ENCODE measurements at places on chromosomes 7 and 10.

GRCh38 chr7:122845286-122845685 lies 41.0 kb downstream of the CADPS2 start:
- DNase-seq, result no peak

GRCh38 chr10:84391326-84391725 lies 62.9 kb downstream of the CCSER2 start:
- DNase-seq, result no peak

DNA sequence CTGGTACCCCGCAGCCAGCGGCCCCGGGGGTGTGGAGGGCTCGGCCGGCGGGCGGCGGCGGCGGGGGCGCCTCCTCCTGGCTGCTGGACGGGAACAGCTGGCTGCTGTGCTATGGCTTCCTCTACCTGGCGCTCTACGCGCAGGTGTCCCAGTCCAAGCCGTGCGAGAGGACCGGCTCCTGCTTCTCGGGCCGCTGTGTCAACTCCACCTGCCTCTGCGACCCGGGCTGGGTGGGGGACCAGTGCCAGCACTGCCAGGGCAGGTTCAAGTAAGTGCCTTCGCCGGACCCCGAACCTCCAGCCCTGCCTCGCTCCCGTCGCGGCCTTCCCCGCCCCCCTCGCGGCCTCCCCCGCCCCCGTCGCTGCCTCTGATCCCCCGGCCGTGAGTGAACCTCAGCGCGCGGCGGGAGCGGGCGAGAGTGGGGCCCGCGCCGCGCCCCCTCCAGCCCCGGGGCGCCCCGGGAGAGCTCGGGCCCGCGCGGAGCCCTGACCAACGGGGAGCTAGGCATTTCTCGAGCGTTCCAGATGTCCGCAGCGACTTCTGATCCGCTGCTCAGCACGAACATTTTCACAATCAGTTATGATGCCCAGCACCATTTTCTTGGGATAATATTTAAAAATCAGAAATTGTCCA lies 727 bp downstream of the ATRNL1 start:
- peak; percentile 60 for DNase-seq

GRCh38 chr7:105306298-105306748 lies 82.4 kb downstream of the SRPK2 start:
- DNase-seq, result no peak

DNA sequence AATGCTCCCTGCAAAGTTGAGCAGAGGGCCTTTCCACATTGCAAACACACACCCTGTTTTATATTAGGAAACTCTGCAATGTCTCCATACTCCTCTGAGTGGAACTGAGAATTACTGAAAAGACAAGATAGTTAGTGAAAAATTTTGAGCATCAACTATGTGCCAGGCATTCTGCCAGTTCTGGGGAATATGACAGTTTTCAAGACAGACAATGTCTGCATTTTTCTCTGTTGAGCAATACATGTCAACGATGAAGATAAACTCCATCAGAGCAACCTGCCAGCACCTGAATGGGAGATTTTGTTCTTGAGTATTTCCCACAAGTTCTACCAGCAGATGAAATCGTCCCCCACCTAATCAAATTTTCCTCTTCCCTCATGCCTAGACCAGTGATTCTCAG lies 203.4 kb upstream of the BMPER start:
- DNase-seq, result no peak

GRCh38 chr10:219731-220472 lies 84.6 kb downstream of the ZMYND11 start:
- no peak for DNase-seq

- peak; percentile 60 for DNase-seq
These were observed 854 bp downstream of the CTBP2 start for GRCh38 chr10:125159486-125159931.

- DNase-seq, result no peak
These were observed 108.4 kb upstream of the SDK1 start for GRCh38 chr7:3192669-3193068.

- no peak for DNase-seq
These were observed 74.8 kb upstream of the SH2B2 start for GRCh38 chr7:102211590-102212550.

- no peak for DNase-seq
These were observed 165.0 kb upstream of the TBX20 start for GRCh38 chr7:35418716-35419390.

DNA sequence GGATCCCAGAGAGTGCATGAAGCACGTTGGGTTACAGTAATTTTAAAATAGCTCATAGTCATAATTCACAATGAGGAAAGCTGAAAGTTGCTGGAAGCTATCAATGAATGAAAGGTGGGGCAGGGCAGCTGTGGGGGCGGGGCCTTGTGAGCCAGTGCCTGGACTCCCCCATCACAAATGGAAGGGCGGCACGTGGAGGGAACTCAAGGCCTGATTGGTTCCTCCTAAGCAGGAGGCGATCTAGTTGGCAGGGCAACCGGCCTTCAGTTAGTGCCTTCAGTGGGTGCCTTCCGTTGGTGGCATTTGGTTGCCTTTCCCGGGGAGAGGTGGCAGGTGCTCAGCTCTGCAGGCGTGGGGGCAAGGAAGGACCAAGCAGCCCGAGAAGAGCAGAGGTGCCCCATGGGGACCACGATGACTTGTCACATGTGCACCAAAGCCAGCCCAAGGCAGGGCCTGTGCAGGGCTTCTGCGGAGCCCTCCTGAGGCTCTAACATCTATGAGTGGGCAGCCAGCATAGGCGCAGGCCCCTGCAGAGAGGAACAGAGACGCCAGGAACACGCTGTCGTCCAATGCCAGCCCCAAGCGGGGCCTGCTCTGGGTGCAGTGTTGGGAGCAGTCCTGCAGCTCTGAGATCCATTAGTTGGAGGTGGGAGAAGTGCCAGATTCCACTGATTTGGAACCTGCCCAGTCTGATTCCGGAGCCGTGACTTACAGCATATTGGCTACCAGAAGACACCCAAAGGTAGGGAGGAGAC lies 59.8 kb upstream of the PDSS1 start:
- no peak for DNase-seq

GRCh38 chr7:149881328-149882247 lies 7.8 kb downstream of the ATP6V0E2 start:
- no peak for DNase-seq

DNA sequence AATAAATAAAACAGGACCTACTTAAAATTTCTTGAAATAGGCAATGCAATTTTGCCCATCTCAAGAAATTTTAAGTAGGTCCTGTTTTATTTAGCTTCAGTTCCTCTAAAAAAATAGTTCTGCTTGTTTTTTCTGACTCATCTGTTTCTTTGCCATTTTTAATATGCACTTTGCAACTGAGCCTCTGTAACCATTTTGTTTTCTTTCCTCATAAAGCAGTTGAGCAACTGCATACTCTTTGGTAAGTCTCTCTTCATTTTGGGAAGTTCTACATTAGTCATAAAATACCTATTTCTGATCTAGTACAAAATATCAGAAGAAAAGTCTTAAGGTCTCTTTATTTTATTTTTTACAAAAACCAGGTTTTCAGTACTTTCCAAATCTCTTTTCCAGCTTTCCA lies 18.0 kb downstream of the TAS2R40 start:
- DNase-seq, result peak; percentile 87

- DNase-seq, result no peak
These were observed 5.5 kb upstream of the IMPDH1 start for GRCh38 chr7:128415217-128415785.

DNA sequence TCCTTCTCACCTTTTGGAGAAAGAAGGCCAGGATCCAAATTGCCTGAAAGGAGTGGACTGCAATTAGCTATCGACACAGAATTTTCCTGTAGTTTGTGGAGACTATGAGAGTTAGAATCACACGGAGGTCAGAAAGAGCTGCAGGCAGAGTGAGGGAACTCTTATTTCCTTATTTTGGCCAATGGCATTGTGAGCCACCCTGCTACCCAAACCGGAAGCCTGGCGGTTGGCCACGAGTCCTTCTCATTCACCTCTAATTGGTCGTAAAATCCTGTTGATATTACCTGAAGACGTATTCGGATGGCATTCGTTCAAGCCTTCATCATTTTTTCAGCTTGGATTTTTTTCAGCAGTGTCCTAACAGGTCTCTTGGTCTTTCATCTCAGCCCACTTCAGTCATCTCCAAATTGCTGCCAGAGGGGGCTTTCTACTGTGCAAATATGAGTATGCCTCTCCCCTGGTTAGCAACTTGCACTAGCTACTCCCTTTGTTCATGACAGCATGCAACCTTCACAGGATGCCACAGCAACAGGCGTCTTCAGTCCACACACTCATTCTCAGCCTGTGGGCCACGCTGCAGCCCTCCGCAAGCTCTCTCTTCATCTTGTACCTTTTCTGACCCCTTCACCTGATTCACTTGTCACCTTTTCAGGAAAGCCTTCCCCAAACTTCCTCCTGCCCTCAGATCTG lies 66.9 kb downstream of the GATA3 start:
- DNase-seq, result no peak

- peak; percentile 73 for DNase-seq
These were observed 45.1 kb downstream of the CYTH3 start for GRCh38 chr7:6227294-6227846.

- no peak for DNase-seq
These were observed 40.4 kb downstream of the CLEC2L start for GRCh38 chr7:139563856-139564255.

DNA sequence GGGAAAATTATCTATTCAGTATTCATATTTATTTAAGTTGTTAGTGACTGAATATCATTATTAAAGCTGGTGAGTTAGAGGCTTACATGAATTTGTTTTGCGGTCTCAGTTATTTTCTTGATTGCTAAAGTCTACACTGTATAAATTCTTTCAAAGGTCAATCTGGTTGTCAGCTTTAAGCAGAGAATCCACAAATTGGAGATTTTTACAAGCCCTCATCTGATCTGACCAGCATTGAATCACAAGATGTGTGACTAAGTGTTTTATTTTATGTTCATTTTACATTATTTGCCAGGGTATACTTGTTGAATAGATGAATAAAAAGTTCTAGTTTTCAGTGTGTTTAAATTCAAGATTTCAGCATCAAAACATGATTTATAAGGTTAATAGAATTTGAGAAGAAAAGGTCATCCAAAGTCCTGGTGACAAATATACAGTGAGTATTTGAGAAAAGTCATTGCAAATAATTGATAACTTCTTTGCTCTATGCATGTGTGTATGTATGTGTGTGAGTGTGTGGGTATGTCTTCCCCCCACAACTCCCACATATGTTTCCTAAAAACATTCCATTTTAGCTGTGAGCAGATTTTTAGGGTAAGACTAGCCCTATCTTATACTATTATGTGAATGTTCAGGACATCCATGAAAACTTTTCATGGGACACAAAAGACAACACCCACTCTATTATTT lies 4.4 kb downstream of the SEMA3A start:
- no peak for DNase-seq

DNA sequence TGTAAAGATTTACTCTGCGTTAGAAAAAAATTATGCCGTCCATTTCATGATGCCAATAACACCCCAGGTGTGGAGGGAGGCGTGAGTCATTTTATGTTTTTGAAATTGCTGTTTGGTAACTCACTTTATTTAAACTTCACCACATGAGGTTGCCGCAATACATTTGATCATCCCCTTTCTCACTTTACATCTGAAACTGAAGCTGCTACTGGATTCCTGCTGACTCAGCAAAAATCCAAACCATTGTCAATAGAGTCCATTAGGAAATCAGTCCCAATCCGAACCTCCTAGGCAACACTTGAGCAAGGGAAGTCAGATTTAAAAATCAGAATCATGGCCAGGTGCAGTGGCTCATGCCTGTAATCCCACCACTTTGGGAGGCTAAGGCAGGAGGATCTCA lies 136.6 kb upstream of the SVIL start:
- DNase-seq, result no peak

DNA sequence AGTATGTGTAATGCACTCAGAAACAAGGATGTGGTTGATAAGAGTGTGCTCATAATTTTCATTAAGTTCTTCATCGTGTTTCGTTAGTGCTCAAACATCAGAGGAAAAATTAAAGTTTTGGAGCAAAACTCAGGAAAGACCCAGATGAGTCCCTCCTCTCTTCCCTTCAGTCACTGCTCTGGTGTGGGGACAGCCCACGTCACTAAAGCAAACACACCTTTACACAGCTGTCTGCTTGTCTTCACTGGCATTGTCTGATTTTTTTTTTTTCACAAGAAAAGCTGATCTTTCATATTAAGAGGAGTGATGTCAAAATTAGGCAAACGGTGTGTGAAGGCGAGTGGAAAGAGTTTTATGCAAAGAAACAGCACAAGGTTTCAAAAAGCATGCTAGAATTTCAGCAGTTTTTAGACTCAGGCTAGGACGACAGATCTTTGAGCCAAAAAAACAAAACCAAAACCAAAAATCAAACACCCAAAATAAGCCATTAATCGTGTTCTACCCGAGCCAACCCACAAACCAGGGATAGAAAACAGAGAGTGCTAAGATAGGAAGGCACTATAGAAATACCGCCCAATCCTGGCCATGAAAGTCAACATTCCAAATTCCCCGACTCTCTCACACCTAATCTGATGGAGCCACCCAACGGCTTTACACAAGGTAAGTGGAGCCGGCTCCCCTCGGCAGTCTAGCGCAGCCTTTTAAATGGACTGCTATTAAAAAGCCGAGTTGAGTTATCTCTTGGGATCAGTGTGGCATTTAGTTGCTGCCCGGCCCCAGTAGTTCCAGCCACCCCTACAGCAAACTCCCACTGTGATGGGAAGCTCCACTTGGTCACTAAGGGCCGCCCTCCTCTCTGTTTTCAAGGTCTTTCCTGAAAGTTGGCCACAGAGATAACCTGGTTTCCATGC lies 27.9 kb upstream of the GATA3 start:
- no peak for DNase-seq

DNA sequence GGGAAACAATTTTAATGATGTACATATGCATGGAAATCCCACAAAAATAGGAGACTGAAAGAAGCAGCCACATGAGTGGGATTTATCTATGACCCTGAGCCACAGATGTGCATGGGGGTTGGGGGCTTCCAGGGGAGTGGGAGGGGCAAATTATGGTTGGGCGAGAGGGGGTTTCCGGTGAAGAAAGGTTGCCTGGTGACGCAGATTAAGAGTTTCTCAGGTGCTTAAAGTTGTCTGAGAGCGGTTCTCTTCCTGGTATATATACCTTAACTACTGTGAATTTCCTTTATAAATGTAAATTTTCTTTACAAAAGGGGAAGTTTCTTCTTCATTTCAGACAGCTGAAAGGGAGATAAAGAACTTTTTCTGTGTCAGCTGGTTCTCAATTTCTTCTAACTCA lies 273.6 kb upstream of the PITRM1 start:
- no peak for DNase-seq

GRCh38 chr10:66187053-66187733 lies 738.6 kb upstream of the LRRTM3 start:
- DNase-seq, result no peak

- DNase-seq, result no peak
These were observed 19.7 kb upstream of the SLC18A2 start for GRCh38 chr10:117221156-117221711.

DNA sequence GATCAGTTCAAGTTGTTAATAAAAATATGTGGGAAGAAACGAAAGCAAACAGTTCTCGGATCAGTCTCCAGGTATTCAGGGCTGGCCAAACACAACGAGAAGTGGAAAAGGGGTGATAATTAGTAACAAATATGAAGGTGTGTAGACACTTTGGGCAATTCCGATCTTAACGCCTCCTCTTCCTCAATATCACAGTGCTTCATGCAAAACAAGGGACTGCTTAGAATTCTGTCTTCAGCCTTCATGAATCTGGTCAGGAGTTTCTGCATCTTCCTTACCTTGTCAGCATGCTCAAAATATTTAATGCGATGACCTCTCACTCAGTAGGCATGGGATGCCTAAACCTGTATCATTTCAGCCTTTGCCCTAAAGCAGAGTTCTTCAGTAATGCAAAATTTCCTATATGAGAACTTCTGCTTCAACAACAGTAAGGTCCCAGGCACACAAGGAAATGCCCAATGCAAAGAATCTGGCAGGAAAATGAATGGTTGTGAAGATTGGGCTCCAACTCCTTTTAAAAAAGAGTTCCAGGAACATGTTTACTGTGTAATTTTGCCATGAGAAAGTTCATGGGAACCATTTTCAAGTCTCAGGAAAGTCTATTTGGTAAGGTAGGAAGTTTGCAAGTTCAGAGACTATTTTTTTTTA lies 23.4 kb upstream of the VAX1 start:
- no peak for DNase-seq
